GM04504 (cell line): ENCODE measurements at places on chromosomes 5 and 9.

DNA sequence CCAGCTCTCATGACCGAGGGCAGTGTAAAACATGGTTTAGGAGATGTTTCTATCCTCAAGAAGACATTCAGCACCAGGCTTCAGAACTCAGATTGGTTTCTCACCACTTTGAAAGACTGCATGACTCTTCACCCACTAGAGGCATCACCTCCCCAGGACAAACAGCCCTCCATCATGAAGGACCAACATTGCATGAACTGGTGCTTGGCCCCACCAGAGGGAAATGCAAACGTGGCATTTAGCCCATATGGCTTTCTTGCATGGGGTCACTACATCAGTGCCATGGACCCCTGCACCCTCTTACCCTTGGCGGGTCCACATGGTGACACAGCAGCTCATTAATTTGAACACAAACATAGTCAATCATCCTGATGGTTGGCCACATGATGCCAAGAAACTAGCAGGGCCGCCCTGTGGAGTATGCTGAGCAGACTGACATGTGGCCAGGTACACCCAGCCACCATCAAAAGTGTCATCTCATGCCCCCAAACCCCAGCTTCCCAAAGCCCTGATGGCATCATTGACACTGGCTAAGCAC, 129.5 kb upstream of the FSTL4 start:
- no peak for DNase-seq

- no peak for DNase-seq
Observed at GRCh38 chr5:18023275-18023674, 389.0 kb downstream of the TAF11L14 start.

- DNase-seq = no peak
Observed at GRCh38 chr9:16120727-16121126, 567.9 kb downstream of the CCDC171 start.

GRCh38 chr9:93143830-93144530, 9.9 kb upstream of the NINJ1 start:
- no peak for DNase-seq

GRCh38 chr5:7825630-7826029, 25.3 kb downstream of the CFAP90 start:
- no peak for DNase-seq

- no peak for DNase-seq
Observed at GRCh38 chr5:123483446-123484077, 28.4 kb upstream of the CSNK1G3 start.

- no peak for DNase-seq
Observed at GRCh38 chr9:17251100-17251499, 116.3 kb downstream of the CNTLN start.

- no peak for DNase-seq
Observed at GRCh38 chr9:78252616-78253015, 16.7 kb downstream of the CEP78 start.

DNA sequence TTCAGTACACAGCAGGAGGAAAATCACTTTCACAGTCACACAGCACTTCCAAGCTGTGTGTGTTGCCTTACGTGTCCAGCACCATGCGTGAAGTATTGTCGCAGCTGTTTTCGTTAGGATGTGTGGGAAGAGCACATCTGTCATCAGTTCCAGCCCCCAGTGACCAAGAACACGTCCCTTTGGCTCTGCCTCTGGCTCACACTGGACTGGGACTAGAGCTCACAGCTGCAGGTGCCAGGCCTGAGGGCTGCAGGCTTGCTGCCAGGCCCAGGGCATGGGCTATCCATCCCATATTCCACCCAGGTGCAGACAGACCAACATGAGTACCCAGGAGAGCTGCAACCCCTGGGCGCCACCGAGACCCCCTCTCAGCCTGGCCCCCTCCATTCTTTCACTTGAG, 60.5 kb upstream of the ANKRD33B start:
- no peak for DNase-seq

DNA sequence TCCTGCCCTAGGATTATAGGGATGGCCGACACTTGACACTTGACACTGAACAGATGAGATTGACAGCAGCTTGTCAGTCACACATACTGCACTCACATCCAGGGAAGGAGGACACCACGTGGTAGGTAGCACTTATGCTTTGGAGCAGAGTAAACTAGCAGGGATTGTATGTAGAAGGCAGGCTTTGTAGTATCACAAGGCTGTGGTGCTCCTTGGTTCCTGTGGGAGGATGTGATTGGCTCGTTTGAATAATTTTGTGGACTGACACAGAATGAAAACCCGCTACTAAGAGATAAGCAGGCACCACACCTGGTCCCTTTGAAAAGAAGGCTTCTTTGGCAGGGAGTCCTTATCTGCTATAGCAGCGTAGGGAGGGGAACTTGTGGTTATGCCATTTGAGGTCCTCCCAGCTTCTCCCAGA, 63.6 kb upstream of the IL12B start:
- no peak for DNase-seq

DNA sequence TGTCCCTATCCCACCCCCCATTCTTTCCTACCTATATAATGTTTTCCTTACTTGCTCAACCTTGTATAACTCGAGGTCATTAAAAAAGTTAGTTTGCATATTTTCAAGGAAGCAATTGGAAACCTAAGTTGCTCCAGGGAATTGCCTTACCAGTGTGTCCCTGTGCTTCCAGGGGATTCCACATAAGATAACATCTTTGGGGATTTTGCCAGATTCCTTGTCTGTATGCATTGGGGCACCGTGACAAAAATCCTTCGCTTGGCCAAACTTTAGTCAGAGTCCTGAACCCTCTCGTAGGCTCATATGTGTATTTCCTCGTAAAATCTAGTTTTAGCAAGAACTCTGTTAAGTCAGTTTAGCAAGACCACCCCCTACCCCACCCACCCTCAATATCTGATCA, 14.7 kb upstream of the OSMR start:
- DNase-seq = no peak

- no peak for DNase-seq
Observed at GRCh38 chr5:170694911-170695310, 88.6 kb upstream of the GABRP start.

DNA sequence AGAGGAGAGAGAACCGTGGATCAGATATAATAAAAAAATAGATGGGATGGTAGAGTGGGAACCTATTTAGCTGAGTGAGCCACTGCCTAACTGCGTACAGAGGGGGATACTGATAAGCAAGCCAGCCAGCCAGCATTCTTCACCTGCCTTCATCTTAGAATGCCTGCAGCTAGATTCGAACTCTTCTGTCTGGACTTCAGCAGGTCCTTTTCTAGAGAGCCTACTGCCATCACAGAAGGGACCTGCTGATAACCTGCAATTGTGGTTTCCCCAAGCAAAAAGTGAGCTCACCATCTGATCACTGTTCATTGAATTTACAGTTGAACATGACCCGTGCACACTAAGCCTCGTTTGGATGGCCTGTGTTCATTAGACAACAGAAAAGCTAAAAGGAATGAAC, 109.4 kb downstream of the CDC42SE2 start:
- DNase-seq = no peak
